ENCODE measurements at places on chromosomes 1 and 21. TPM values are rescaled to one million over a fixed set of nuclear protein-coding genes. Genes with fewer than 3 reads are reported as not detected.

Gene KCNC4
- 1.7 TPM for total RNA-seq

DNA sequence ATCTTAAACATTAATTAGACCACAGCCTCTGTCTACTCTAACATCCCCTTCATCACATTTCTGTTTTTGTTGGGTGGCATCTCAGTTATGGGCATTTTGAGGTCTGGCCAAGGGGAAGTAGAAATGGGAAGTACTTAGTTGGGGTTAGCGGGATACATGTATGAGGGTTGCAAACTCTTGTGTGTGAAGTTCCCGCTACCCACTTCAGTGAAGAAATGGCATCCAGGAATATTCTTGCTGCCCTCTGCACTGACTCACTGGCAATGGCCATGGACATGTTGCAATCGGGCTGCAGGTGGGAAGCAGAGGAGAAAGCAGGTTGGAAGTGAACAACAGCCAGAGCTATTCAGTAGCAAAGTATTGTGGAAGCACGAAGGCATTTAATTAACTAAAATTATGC lies 7.4 kb downstream of the CD48 start:
- no peak for DNase-seq

DNA sequence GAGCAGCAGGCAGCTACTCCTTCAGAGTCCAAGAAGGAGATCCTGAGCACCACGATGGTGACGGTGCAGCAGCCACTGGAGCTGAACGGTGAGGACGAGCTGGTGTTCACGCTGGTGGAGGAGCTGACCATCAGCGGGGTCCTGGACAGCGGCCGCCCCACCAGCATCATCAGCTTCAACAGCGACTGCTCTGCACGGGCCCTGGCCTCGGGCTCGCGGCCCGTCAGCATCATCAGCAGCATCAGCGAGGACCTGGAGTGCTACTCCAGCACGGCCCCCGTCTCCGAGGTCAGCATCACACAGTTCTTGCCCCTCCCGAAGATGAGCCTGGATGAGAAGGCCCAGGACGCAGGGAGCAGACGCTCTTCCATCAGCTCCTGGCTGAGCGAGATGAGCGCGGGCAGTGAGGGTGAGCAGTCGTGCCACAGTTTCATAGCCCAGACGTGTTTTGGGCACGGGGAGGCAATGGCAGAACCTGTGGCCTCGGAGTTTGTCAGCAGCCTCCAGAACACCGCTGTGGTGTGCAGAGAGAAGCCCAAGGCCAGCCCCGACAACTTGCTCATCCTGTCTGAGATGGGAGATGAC lies 531.8 kb downstream of the KIF26B start:
- DNase-seq, result no peak

GRCh38 chr1:11482198-11482597 lies 3.2 kb downstream of the DISP3 start:
- DNase-seq, result no peak

Gene DYRK1A
- 132 TPM for total RNA-seq
